ENCODE measurements at places on chromosomes 11 and 22. TPM values are rescaled to one million over a fixed set of nuclear protein-coding genes. Genes with fewer than 3 reads are reported as not detected.

GRCh38 chr11:132717824-132718223, 814.5 kb downstream of the OPCML start:
- H3K27ac ChIP-seq = no peak overlapping the region
- H3K36me3 ChIP-seq = no peaks in the 10 kb centered on the region
- DNase-seq = no peak
- no peaks in the 10 kb centered on the region for H3K4me1 ChIP-seq
- H3K4me3 ChIP-seq = no peak overlapping the region

DNA sequence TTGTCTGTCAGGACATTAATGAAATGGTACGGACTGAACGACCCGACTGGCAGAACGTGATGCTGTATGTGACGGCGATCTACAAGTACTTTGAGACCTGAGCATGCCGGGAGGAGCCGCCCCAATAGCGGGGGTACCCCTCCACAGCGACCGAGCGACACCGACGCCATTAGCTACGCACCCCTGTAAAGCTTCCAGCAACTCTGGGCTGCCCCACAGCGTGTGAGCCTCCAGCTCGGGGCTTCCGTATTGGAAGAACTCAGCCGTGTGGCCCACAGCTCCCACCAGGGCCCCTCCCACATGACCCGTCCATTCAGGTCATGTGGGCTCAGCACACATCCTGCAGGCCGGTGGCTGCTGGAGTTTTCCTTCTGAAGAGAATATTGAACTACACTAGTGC, 12.9 kb upstream of the ADORA2A start:
- H3K27me3 ChIP-seq = no peaks in the 10 kb centered on the region
- H3K27ac ChIP-seq = no peak overlapping the region
- peaks cover 8% of the 10 kb centered on the region for H3K4me1 ChIP-seq
- H3K4me3 ChIP-seq = no peak overlapping the region
- DNase-seq = no peak

DNA sequence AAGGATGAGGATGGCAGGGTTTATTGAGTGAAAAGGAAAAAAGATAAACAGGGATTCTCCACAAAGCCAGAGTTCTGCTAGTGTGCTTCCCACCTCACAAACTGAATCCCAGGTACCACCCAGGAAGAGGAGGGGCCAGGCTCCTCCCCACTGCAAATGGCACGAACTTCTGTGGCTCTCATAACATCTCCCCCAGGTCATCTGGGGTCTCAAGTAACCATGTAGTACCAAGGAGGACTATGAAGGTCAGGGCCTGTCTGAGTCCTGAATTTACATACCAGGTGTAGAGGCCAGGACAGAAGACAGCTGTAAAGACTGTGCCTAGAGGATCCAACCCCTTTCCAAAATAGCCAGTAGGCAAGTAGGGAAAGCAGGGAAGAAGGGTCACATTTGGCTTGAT, 25.7 kb upstream of the GNAZ start:
- H3K36me3 ChIP-seq = no peaks in the 10 kb centered on the region
- H3K27me3 ChIP-seq = no peaks in the 10 kb centered on the region
- H3K4me1 ChIP-seq = no peaks in the 10 kb centered on the region
- H3K4me3 ChIP-seq = no peak overlapping the region
- no peak overlapping the region for H3K27ac ChIP-seq
- no peak for DNase-seq

Gene CCDC116
- total RNA-seq = not detected

Gene MRGPRE
- total RNA-seq = 0.50 TPM

DNA sequence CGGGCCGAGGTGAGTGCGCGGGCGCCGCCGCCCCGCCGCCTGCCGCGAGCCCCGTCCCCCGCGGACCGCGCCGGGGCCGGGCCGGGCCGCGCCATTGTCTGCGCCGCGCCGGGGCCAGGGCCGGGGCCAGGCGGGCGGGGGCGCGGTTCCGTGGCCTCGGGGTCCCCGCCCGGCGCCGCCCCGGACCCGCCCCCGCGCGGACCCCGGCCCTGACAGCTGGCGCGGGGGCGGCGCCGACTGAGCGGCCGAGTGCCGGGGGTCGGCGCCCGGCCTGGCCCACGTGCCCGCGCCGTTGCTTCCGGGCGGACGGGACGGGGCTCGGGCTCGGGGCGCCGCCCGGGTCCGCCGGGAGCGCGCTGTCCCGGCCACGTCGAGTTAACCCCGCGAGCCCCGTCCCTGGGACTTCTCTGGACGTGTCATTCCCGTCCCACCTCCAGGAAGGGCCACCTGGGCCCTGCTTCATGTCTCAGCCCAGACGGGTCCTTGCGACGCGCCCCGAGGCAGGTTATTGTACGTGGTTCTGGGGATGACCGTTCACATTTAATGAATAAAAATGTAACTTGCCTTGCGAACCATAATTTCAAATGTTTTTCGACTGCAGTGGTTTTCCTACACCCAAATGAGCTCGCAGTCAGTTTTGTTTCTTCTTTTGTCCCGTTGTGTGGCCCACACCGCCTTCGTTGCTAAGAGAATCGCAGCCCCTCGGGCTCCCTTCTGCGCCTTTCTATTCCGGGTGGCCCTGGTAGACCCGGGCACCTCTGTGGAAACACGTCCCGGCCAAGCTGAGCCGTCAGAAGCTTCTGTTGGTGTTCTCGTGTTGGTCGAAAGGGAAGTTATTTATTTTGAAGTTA, 562 bp downstream of the ZBED4 start:
- no peak for DNase-seq
- H3K36me3 ChIP-seq = no peaks in the 10 kb centered on the region
- H3K27me3 ChIP-seq = peaks cover 10% of the 10 kb centered on the region
- H3K4me3 ChIP-seq = peak overlapping the region; percentile 55

Gene OR2AT4
- not detected for total RNA-seq

DNA sequence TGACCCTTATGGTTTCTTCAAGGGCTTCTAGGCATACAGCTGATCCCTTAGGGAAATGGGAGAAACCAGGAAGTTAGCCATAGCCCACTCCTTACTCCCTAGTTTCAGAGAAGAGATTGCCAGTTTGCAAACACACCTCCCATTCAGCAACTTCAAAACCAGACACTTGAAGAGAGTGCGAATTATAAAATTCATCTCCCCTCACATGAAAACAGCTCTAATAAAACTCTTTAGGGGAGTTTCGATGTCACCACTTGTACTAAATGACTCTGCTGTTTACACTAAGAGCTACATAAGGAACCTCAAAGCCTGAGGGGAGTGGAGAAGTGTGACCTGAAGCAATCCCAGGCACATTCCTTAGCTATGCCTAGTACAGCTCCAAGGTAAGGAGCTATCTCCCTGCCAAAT, 8.3 kb downstream of the LGR4 start:
- peaks cover 78% of the 10 kb centered on the region for H3K4me1 ChIP-seq
- no peak overlapping the region for H3K4me3 ChIP-seq
- no peak for DNase-seq
- no peaks in the 10 kb centered on the region for H3K36me3 ChIP-seq
- peak overlapping the region; percentile 73 for H3K27ac ChIP-seq

DNA sequence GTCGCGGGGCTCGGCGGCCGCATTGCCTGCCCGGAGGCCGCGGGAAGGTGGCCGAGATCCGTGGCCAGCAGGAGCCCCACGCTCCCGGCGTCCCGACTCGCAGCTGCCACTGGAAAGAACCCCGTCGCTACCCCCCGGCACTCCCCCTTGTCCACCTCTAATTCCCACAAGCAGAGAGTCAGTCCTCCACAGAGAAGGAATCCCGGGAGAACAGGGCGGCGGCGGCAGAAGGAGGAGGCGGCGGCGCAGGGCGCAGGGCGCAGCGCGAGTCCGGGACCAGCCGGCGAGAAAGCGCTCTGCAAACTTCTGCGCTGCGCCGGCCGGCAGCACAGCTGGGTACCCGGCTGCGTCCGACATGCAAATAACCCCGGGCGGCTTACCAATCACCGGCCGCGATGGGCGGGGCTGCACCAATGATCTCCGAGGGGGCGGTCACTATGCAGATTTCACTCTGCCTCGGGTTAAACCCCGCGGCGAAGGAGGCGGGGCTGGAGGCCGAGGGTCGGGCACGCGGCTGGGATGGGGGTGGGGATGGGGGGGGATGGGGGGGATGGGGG, at the start of gene ABTB2:
ABTB2 (minus strand) TSS at position 310 of the 557 bp plus-strand sequence.
- peaks cover 5% of the 10 kb centered on the region for H3K27me3 ChIP-seq
- H3K4me3 ChIP-seq = peak within 1 kb of the TSS; percentile 60
- peaks cover 22% of the 10 kb centered on the region for H3K4me1 ChIP-seq
- H3K27ac ChIP-seq = peak within 1 kb of the TSS; percentile 51
- no peaks in the 10 kb centered on the region for H3K36me3 ChIP-seq

All from esophagus squamous epithelium (tissue), 5 donors.